ENCODE measurements at places on chromosomes 13 and 19.

DNA sequence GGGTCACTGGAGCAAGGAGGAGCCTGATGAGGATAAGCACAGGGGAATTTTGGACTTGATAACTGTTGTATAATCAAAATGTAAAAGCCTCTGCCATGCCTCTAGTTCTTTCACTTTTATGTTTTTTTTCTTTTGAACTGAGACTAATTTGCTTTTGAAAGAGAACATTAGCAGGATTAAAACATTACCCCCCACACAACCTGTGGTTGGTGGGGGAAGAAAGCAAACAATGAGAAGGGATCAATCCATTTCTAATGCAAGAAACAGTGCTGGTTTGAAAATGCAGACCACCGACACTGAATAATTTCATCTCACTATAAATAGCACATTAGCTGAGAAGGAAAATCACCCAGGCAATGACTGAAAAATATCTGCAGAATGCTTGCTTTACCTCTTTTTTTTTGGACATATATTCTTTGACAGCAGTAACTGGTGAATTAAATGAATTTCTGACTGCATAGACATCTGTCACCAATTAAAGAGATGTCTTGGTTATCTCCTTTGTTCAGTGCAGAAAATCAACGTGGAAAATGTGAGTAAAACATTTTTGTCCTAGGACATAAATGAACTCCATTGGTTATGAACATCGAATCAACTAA is 48.6 kb upstream of the TRPC4 start:
- DNase-seq, result no peak

- DNase-seq, result no peak
These were observed 650.1 kb downstream of the FGF9 start for GRCh38 chr13:22320991-22321390.

DNA sequence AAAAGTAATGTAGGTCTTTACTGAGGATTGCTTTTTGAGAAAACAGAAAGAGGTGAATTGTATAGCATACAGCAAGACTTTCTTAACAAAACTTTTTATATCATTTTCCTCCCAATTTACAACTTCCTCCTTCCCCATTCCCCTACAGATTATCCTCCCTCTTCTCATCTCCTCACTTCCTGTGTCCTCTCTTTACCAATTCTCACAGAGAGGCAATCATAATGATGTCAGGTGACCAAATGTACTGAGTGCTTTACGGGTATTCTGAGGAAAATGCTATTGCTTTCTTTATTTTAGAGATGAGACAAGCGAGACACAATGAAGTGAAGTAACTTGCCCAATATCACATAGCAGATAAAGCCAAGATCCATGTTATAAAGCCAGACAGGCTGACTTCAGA is 1.7 kb upstream of the MTMR6 start:
- no peak for DNase-seq

DNA sequence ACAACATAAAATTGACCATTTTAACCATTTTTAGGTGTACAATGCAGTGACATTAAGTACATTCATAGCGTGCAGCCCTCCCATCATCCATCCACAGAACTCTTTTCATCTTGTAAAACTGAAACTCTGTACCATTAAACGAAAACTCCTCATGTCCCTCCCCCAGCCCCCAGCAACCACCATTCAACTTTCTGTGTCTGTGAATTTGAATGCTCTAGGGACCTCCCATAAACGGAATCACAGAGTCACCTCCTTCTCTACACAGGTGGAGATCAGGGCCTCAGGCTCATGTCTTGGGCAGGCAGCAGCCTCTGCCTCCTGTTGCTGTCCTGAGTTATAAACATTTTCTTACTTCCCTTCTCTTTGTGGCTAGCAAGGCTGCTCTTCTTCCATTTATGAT is 7.3 kb upstream of the CCNE1 start:
- no peak for DNase-seq

GRCh38 chr19:47781590-47782262 is 3.2 kb downstream of the SELENOW start:
- DNase-seq, result no peak

DNA sequence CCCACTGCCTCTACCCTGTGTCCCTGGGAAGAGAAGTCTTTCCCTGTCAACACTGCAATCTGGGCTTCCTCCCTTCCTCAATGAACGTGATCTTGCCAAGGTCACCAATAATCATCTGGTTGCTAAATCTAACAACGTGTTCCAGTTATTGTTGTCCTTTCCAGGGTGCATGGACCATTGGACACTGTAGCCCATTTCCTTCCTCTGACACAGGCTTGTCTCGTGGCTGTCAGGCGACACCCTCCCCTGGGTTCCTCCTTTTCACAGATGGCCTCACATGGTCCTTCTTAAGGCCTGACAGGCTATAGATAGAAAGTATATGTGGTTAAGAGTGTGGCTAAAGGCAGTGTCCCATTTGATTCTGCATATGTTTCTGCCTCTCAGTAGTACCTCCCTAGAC is 67.7 kb upstream of the STARD13 start:
- DNase-seq, result no peak

- no peak for DNase-seq
These were observed 130.6 kb downstream of the DLEU7 start for GRCh38 chr13:50712881-50713280.

- DNase-seq, result no peak
These were observed 112.8 kb downstream of the DLEU7 start for GRCh38 chr13:50730496-50731351.

DNA sequence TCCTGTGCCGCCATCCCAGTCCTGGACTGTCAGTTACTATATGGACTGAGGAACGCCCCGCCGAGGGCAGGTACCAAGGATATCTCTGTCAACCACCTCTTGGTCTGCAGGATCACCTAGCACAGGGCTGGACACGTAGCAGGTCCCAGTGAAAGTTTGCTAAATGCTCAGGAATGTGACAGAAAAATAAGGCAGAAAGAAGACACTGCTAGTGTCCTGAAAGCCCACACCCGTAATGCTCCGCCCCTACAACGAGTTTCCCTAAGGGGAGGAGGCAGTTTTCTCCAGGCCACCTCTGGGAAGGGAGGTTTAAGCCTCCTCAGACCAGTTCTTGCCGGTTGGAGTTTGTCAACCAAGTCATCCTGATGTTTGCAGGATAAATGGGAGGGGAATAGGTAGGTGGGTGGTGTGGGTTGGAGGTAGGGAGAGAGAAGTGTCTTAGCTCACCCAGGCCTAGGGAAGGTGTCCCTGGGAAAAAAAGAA is 1.7 kb upstream of the SERTAD3 start:
- DNase-seq, result no peak

- DNase-seq, result no peak
These were observed 13.3 kb upstream of the LILRB1 start for GRCh38 chr19:54616821-54617560.

- DNase-seq, result no peak
These were observed 434.0 kb downstream of the FOXO1 start for GRCh38 chr13:40232311-40233040.

GRCh38 chr19:2387367-2388288 is 27.6 kb downstream of the TMPRSS9 start:
- no peak for DNase-seq

GRCh38 chr13:31442571-31442970 is 242.8 kb downstream of the B3GLCT start:
- DNase-seq, result no peak

DNA sequence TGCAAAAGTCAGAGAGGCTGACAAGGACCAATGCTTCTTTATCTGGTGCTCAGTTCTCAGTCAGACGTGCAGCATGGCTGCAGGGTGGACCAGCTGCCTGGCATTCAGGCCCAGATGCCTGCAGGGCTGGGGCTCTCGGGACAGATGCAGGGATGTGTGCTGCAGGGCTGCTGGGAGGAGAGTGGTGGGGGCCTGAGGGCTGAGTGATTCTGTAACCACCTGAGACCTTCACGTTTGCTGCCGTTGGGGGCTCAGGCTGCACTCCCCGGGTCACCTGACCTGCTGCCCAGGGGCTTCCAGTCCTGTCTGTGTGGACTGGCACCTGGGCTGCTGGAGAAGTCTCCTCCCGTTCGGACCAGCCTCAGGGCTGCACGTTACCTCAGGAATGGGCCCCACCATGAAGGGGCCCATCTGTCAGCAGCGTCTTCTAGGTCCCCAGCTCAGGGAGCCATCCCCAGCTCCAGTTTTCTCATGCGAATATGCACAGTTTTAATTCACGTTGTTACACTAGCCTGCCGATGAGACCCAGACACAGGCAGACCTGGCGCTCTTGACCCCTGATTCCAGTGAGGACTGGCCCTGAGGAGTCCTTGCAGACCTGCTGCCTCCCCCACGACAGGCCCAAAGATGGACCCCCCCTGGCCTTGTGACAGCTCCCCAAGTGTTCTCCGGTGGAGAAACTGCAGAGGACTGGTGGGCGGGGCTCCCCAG is 16.9 kb downstream of the KCTD15 start:
- DNase-seq, result no peak

- DNase-seq, result no peak
These were observed 98.9 kb downstream of the ESD start for GRCh38 chr13:46698014-46698413.

- no peak for DNase-seq
These were observed 15.0 kb downstream of the PPP5C start for GRCh38 chr19:46361915-46362314.

GRCh38 chr19:28705008-28705407 is 507.9 kb downstream of the UQCRFS1 start:
- DNase-seq, result no peak

DNA sequence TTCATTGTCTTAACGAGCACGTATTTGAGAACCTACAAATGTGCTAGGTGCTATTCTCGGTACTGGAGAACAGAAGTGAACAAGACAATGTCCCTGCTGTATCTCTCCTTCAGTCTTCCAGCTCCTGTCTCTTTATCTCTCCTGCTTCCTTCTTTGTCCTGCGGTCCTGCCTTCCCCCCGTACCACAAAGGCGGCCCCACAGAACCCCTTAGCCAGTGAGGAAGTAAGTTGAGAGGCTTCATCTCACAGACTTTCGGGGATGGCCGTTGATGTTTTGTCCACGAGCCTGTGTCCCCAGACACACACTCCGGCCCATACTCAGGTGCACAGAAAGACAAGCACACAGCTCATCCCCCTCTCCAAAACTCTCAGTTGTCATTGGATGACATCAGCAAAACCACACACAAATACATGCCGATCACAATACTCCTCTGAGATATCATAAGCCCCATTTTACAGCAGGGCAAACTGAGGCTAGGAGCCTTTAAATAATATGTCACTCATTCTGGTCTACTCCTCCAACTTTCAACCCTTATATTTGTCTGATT is 507 bp upstream of the SWSAP1 start:
- DNase-seq, result no peak

GRCh38 chr19:49019242-49019932 is 2.5 kb upstream of the LHB start:
- DNase-seq, result peak; percentile 55

GRCh38 chr13:46475541-46475991 is 77.4 kb upstream of the LRCH1 start:
- DNase-seq, result no peak

GRCh38 chr19:46975925-46976782 is 43.5 kb upstream of the NPAS1 start:
- DNase-seq, result no peak

- DNase-seq, result no peak
These were observed 16.7 kb downstream of the SSC5D start for GRCh38 chr19:55504981-55505380.

DNA sequence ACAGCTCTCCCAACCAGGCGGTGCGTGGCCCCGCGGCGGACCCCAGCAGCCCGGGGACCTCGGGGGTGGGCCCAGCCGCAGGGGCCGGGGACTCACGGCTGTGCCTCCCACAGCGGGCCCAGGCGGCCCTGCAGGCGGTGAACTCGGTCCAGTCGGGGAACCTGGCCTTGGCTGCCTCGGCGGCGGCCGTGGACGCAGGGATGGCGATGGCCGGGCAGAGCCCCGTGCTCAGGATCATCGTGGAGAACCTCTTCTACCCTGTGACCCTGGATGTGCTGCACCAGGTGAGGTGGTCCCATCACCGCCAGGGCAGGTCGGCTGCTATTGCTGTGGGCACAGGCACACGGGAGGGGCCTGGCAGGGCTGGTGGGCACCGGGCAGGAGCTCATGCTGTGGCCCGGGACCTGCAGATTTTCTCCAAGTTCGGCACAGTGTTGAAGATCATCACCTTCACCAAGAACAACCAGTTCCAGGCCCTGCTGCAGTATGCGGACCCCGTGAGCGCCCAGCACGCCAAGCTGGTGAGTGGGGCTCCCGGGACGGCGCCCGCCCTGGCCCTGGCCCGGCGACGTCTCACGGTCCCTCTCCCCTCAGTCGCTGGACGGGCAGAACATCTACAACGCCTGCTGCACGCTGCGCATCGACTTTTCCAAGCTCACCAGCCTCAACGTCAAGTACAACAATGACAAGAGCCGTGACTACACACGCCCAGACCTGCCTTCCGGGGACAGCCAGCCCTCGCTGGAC is 7.3 kb downstream of the PTBP1 start:
- DNase-seq, result no peak

- no peak for DNase-seq
These were observed 64.6 kb upstream of the RAP2A start for GRCh38 chr13:97369261-97369893.

DNA sequence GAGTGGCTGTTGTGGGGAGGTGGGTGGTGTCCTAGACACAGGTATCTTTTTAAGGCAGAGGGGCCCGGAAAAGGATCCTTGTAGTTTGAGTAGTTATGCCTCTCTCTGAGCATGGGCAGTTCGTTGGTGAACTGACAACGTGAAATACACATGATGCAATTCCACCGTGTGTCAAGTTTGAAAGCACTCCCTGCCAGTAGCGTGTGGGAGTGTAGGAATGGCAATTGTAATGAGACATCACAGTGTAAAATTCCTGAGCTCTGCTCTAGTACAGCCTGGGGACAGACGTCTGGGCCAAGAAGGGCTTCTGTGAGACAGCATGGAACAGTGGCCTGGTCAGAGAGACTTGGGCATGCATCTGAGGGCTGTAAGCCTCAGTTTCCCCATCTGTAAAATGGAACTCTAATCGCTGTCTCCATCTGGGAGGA is 10.4 kb upstream of the ASF1B start:
- no peak for DNase-seq

DNA sequence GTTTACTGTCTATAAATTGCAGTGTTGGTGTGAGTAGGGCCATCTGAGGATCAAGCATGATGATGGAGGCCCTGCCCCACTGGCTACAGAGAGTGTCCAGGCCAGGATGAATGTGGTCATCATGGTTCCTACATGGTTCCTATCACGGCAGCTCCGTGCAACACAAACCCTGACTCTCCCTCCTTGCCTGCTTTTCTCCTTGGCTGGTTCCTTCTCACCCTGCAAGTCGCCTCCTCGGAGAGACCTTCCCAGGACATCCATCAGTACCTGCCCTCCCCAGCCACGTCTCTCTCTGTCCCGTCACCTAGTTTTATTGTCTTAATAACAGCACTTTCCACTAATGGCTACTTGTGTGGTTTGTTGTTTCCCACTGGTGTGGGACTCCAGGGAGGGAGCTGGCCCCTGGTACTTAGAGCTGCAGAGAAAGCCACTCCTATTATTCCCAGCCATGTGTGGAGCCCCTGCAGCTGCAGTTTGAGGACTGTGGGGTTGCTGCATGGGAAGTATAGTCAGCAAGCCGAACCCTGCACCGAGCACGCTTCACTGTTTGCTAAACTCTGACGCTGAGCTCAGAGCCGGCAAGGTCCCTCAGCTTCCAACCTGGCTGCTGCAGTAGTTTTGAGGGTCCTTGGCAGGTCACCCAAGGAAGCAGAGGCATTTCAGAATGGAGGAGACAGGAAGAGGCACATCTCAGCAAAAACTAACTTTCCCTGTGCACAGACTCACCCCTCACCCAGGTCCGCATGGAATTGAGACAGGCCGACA is 146.4 kb upstream of the VSTM2B start:
- DNase-seq, result no peak

All from stimulated activated CD4-positive, alpha-beta T cell treated with anti-CD3 and anti-CD28 coated beads, Interleukin-4, amount 100 ng/mL, for 24 hours (primary cell).